Activated CD4-positive, alpha-beta memory T cell treated with anti-CD3 and anti-CD28 coated beads, Interleukin-2, amount 10 ng/mL, durations not matched to agents 7 days and 5 days (primary cell): ENCODE measurements at places on chromosomes 4 and X. TPM values are rescaled to one million over a fixed set of nuclear protein-coding genes. Genes with fewer than 3 reads are reported as not detected.

- no peak overlapping the region for H3K27ac ChIP-seq
- H3K27me3 ChIP-seq: peaks cover 11% of the 10 kb centered on the region
- no peak overlapping the region for H3K4me3 ChIP-seq
- DNase-seq: no peak
Measured at GRCh38 chr4:152708796-152709195, 29.0 kb upstream of the TMEM154 start.

GRCh38 chr4:32145987-32146386 is 1425.8 kb downstream of the PCDH7 start:
- H3K27me3 ChIP-seq: no peaks in the 10 kb centered on the region
- no peak overlapping the region for H3K27ac ChIP-seq
- H3K4me3 ChIP-seq: no peak overlapping the region
- H3K4me1 ChIP-seq: no peaks in the 10 kb centered on the region
- DNase-seq: no peak
- no peaks in the 10 kb centered on the region for H3K36me3 ChIP-seq

- H3K4me3 ChIP-seq: no peak overlapping the region
- no peaks in the 10 kb centered on the region for H3K27me3 ChIP-seq
- H3K27ac ChIP-seq: no peak overlapping the region
- no peaks in the 10 kb centered on the region for H3K36me3 ChIP-seq
- no peaks in the 10 kb centered on the region for H3K4me1 ChIP-seq
Measured at GRCh38 chrX:261167-261918, 19.8 kb upstream of the PLCXD1 start.

GRCh38 chrX:18617407-18617750 is 54.5 kb downstream of the RS1 start:
- no peak overlapping the region for H3K4me3 ChIP-seq
- H3K27me3 ChIP-seq: no peaks in the 10 kb centered on the region
- no peaks in the 10 kb centered on the region for H3K36me3 ChIP-seq
- no peak for DNase-seq
- no peak overlapping the region for H3K27ac ChIP-seq

- H3K27ac ChIP-seq: no peak overlapping the region
- no peaks in the 10 kb centered on the region for H3K4me1 ChIP-seq
- H3K27me3 ChIP-seq: no peaks in the 10 kb centered on the region
- H3K4me3 ChIP-seq: no peak overlapping the region
- no peak for DNase-seq
Measured at GRCh38 chrX:103012945-103013344, 51.0 kb downstream of the BEX1 start.

DNA sequence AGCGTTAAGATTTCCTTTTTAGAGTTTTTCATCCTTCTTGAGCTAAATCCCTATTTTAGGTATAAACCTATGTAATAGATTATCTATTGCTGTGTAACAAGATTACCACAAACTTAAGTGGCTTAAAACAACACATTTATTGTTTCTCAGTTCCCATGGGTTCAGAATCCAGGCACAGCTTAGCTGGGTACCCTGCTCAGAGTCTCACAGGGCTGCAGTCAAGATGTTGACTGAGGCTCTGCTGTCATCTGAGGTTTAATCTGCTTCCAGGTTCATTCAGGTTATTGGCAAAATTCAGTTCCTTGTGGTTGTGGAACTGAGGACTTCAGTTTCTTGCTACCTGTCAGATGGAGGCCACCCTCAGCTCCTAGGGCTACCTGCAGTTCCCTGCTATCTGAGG is 60.9 kb downstream of the GK start:
- no peak overlapping the region for H3K4me3 ChIP-seq
- H3K27me3 ChIP-seq: no peaks in the 10 kb centered on the region
- peaks cover 51% of the 10 kb centered on the region for H3K4me1 ChIP-seq
- no peak for DNase-seq
- H3K36me3 ChIP-seq: peaks cover 51% of the 10 kb centered on the region
- peak overlapping the region; percentile 65 for H3K27ac ChIP-seq

The RHOXF1 gene
- not detected for total RNA-seq
